ENCODE measurements at places on chromosomes 16 and 17.

GRCh38 chr17:28956861-28957260, 5.5 kb upstream of the PHF12 start:
- no peak for DNase-seq

DNA sequence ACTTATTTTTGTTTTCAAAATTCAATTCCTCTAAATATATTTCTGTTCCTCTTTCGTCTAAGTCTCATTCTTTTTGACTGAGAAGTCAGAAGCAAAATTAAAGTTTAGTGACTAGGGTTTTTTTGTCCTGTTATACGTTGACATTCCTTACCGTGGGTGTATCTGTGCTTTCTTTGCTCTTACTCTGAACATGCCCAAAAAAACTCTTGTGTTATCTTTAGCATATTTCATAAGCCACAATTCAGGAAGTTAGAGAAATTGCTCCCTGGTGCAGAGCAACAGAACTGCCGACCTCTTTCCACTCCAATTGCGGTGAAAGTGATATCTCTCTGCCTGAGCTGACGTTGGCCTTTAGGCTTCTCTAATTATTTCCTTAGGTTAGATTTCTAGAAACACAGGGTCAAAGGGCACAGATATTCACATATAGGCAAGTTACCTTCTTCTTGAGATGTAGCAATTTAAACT, 65.7 kb downstream of the CENPV start:
- no peak for DNase-seq

- DNase-seq, result no peak
These were observed 502.1 kb downstream of the KIF2B start for GRCh38 chr17:54324813-54325212.

- DNase-seq, result peak; percentile 35
These were observed 636 bp upstream of the ERN1 start for GRCh38 chr17:64130559-64131001.

DNA sequence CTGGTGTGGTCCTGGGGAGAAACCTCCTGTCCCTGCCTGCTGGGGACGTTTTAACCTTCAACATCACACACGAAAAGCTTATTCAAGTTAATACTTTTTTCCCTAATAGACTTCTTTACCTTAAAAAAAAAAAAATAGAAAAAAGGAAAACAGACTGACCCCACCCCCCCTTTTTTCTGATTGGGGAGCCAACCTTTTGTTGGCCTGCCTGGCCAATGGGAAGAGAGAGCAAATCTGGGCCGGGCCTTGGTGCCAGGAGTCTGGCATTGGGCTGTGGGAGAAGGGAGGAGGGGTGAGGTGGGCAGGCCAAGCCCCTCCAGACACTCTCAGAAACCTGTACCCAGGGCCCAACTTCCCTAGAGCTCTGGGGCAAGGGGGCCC, 3.0 kb downstream of the CBX8 start:
- DNase-seq, result no peak

DNA sequence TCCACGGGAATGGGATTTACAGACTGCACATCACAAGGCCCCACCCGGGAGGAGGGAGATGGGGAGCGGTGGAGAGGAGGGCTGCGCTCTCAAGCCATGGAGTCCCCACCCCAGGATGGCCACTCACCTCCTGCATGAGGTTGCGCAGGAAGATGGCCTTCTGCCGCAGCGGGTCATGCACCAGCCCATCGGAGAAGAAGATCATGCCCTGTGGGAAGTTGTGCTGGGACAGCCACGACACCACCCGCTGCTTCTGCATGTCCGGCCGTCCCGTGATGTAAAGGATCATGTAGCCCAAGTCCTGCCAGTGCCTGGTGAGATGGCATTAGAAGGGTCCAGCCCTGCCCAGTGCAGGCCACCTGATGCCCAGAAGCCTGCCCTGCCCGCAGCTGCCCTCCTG, 17.0 kb downstream of the PIMREG start:
- no peak for DNase-seq

GRCh38 chr17:13874134-13874533, 195.2 kb upstream of the COX10 start:
- no peak for DNase-seq

GRCh38 chr17:17780922-17781590, 55.7 kb downstream of the SREBF1 start:
- no peak for DNase-seq

GRCh38 chr16:13234999-13235398, 333.6 kb downstream of the SHISA9 start:
- no peak for DNase-seq

DNA sequence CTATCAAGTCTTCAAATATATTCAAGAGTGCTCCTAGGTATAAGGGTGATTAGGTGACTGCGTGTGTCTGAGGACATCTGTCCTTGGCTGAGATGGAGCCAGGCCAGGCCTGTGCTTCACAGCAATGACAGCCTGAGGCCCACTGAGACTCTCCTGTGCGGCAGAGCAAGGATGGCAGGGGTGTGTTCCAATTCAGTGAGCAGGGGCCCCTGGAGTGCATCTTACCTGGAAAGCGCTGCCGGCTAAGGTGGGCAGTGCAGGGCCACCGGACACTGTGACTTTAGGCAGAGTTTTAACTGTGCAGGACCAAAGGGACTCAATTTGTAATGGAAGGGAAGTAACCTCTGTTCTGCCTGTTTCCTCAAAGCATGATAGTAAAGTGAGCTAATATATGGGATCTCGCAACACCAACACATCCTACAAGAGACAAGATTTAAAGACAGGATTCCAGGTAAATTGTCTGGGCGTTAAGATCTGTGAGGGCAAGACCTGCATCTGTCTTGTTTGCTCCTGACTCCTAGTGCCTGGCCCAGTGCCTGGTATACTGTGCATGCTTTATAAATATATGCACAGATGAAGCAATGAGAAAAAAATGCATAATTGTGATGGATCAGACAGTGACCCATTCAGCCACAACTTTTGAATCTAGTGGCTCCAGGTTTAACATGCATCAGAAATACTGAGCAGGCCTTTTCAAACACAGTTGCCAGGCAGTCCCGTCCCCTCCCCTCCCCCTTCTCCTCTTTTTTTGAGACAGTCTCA, 86.7 kb downstream of the MRC2 start:
- DNase-seq, result no peak
